ENCODE measurements at places on chromosomes 16 and 17.
A peak's percentile ranks its signal among the peaks of the same experiment; 100 is the strongest.

DNA sequence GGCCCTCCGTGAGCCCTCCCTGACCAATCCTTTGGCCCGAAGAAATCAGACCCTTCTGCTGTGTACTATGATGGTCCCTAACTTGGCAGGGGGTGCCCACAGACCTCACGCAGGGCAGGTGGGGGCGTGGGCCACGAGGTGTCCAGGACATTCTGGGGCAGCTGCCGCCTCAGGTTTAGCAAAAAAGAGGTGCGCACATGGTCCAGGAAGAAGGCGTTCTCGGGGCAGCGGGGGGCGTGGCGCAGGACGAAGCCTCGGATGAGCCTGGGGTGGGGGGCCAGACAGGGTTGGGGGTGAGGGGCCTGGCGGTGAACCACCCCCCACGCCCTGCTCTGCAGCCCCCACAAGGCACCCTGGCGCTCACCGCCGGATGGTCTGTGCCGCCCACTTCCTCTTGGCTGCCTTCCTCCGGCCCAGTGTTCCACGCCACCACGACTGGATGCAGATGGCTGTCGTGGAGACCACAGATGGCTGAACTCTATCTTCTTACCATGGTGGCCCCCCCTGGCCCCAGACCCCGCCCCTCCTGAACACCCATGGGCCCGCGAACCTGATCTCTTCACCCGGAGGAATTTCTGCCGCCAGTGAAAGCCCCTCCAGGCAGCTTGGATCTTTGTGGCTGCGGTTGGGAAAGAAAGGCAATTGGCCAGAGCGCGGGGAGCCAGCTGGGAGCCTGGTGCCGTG is 14.2 kb upstream of the CRK start:
- H3K27ac ChIP-seq = no peak overlapping the region
- H3K4me1 ChIP-seq = no peaks in the 10 kb centered on the region
- no peak overlapping the region for H3K4me3 ChIP-seq

GRCh38 chr17:48724251-48725003 is 1.4 kb downstream of the PRAC2 start:
- DNase-seq = peak; percentile 59
- H3K36me3 ChIP-seq = no peaks in the 10 kb centered on the region
- peaks cover 62% of the 10 kb centered on the region for H3K27me3 ChIP-seq
- no peak overlapping the region for H3K27ac ChIP-seq
- peak overlapping the region; percentile 35 for H3K4me3 ChIP-seq

DNA sequence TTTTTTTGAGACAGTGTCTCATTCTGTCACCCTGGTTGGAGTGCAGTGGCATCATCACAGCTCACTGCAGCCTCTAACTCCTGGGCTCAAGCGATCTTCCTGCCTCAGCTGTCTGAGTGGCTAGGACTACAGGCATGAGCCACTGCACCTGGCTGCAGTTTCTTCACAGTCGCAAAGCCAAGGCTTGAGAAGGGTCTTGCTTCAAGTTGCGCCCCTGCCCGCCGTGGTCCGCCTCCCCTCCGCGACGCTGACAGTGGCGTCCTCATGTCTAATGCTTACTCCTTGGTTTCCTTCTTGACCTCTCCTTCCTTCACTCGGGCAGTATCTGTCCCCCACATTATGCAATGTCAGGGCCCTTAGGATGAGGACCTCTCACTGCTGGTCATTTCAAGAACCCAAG is 112.7 kb downstream of the ADCY9 start:
- no peaks in the 10 kb centered on the region for H3K4me1 ChIP-seq
- H3K27me3 ChIP-seq = no peaks in the 10 kb centered on the region
- no peak overlapping the region for H3K4me3 ChIP-seq
- H3K36me3 ChIP-seq = no peaks in the 10 kb centered on the region
- no peak for DNase-seq
- H3K27ac ChIP-seq = no peak overlapping the region

GRCh38 chr17:46951706-46952105 is 27.3 kb downstream of the RPRML start:
- DNase-seq = no peak
- peaks cover 6% of the 10 kb centered on the region for H3K36me3 ChIP-seq
- H3K4me3 ChIP-seq = no peak overlapping the region
- H3K27me3 ChIP-seq = no peaks in the 10 kb centered on the region

- no peaks in the 10 kb centered on the region for H3K27me3 ChIP-seq
- no peak for DNase-seq
- peak overlapping the region; percentile 96 for H3K27ac ChIP-seq
Observed at GRCh38 chr17:68257934-68258333, 10.1 kb downstream of the AMZ2 start.

DNA sequence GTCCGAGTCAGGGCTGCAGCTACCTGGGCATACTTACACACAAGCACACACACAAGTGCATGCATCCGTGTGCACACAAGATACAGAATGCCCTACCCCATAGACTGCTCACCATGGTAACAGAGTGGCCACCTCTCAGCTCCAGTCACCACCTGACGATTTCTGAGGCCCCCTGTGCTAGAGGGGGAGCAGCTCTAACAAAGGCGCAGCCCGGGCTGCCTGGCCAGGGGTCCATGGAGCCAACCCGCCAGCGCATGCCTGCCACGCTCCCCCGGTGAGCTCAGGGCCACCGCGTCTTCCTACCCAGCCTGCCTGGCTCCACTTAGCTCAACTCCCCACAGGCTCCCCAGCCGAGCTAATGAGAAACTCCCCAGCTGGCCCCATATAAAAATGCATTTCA is 75.5 kb downstream of the ZNF423 start:
- DNase-seq = no peak
- no peaks in the 10 kb centered on the region for H3K36me3 ChIP-seq
- H3K4me1 ChIP-seq = no peaks in the 10 kb centered on the region
- no peak overlapping the region for H3K27ac ChIP-seq
- no peaks in the 10 kb centered on the region for H3K27me3 ChIP-seq
- no peak overlapping the region for H3K4me3 ChIP-seq

Data from CD4-positive, CD25-positive, alpha-beta regulatory T cell (primary cell).